Kidney (tissue), 22 donors: ENCODE measurements at places on chromosomes 6 and 20. TPM values are rescaled to one million over a fixed set of nuclear protein-coding genes. Genes with fewer than 3 reads are reported as not detected.

DNA sequence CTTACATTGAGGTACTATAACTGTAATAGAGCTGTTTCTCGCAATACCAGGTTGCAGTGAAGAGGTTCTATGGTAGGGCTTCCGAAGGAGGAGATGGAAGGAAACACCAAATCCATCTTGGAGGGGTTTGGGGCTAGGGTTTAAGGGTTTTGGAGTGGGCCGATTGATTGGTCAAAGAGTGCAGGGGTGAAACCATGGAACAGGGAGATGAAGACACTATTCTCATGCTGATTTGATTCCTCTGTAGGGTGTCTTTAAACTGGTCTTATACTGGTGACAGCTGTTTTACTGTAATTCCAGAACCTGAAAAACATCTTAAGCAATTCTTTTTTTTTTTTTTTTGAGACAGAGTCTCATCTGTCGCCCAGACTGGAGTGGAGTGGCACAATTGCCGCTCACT is 7.8 kb downstream of the SMIM13 start:
- no peaks in the 10 kb centered on the region for H3K36me3 ChIP-seq
- no peaks in the 10 kb centered on the region for H3K27me3 ChIP-seq
- DNase-seq: no peak
- H3K27ac ChIP-seq: no peak overlapping the region
- no peak overlapping the region for H3K4me3 ChIP-seq

DNA sequence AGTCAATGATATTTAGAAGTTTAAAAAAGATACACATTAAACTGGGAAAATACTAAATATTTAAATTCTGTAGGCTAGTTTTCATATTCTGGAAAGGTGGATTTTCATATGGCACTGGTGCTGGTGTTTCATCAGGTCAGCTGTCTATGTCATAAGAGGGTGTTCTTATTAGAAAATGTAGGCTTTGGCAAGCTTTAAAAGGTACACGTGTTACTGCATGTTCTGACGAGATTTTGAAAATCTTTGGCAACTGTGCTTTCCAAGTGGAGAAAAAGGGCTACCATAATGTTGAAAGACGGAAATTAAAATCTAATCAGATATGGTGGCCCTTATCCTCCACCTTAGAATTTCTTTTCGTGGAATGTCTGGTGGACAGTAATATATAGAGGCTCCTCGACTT is 30.0 kb downstream of the SLC22A3 start:
- H3K4me1 ChIP-seq: no peaks in the 10 kb centered on the region
- H3K36me3 ChIP-seq: no peaks in the 10 kb centered on the region
- no peak overlapping the region for H3K4me3 ChIP-seq
- H3K27ac ChIP-seq: no peak overlapping the region
- DNase-seq: no peak
- no peaks in the 10 kb centered on the region for H3K27me3 ChIP-seq

- no peak overlapping the region for H3K4me3 ChIP-seq
- no peaks in the 10 kb centered on the region for H3K27me3 ChIP-seq
Measured at GRCh38 chr20:37972256-37973058, 60.8 kb downstream of the TTI1 start.

GRCh38 chr20:53677447-53678314 is 84.0 kb upstream of the ZNF217 start:
- no peaks in the 10 kb centered on the region for H3K27me3 ChIP-seq
- H3K36me3 ChIP-seq: no peaks in the 10 kb centered on the region
- no peak for DNase-seq

DNA sequence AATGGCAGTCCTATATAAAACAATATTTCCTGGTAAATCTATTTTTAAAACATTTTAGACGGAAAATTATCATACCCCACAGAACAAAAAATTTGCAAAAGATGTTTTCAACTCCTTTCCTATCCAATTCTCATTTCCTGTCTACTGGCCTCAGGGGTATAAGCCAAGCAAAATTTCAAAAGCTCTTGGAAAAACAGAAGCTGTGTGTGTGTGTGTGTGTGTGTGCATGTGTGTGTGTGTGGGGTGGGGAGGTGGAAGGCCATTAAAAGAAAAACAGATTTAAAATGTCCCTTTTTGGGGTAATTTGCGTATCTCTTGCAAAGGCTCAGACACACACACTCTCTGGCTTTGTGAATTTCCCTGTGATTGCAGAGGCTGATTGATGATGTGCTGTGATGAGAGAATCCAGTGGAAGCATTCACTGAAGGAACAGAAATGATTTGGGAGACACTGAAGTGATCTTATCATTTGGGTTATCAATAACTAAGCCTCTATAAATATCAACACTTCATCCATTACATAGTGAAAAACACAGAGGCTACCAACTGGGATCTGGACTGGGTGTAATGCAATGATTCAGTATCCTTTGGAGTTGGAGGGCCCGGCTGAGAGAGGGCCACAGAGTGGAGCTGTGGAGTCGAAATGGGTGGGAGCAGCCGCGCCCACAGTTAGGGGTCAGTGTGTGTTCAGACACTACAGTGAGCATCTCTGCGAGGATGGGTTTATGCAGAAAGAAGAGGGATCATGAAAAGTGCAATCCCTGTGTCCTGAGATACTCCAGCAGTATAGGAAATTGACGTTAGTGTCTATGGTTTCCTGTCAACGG is 106.8 kb upstream of the PREP start:
- H3K4me3 ChIP-seq: no peak overlapping the region
- no peak overlapping the region for H3K27ac ChIP-seq
- H3K27me3 ChIP-seq: no peaks in the 10 kb centered on the region
- peak; percentile 30 for DNase-seq
- H3K36me3 ChIP-seq: no peaks in the 10 kb centered on the region
- no peaks in the 10 kb centered on the region for H3K4me1 ChIP-seq

DNA sequence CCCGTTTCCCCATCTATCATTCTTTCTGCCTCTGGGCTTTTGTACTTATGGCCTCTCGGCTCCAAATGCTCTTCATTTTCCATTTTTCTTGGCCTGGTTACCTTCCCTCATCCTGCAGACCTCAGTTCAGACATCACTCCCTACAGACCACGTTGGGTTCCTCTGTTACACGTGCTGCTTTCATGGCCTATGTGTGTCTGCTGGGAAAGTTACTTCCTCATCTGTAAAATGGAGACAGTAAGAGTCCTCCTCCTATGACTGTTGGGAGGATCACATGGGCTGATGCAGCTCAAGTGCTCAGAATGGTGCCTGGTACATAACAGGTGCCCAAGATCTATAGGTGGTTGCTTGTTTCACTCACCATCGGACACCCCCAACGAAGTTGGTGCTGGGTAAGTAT is 13.5 kb downstream of the KCNK17 start:
- peaks cover 6% of the 10 kb centered on the region for H3K4me1 ChIP-seq
- no peak overlapping the region for H3K27ac ChIP-seq
- H3K27me3 ChIP-seq: no peaks in the 10 kb centered on the region
- DNase-seq: no peak

DNA sequence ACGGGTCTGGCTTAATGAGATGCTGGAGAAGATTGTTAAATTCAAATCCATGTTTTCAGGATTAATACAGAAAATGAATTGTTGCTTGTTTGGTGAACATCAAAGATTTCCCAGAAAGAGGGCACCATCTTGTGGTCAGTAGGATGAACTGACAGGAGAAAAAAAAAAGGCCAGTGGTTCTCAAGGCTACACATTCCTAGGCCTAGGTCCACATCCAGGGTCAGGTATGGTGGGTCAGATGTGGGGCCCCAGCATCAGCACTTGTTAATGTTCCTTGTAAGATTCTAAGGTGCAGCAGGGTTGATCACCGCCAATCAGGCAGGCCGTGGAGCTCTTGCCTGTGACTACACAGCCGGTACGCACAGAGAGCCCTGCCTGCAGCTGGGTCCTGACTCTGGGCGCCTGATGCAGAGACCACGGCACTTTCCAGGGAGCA is 34.0 kb upstream of the FOXO3 start:
- no peaks in the 10 kb centered on the region for H3K36me3 ChIP-seq
- H3K4me1 ChIP-seq: no peaks in the 10 kb centered on the region
- no peak overlapping the region for H3K4me3 ChIP-seq
- DNase-seq: peak; percentile 27
- no peaks in the 10 kb centered on the region for H3K27me3 ChIP-seq

- peak; percentile 41 for DNase-seq
- no peaks in the 10 kb centered on the region for H3K27me3 ChIP-seq
- peaks cover 19% of the 10 kb centered on the region for H3K4me1 ChIP-seq
- no peak overlapping the region for H3K4me3 ChIP-seq
Measured at GRCh38 chr6:158006331-158006730, 24.7 kb downstream of the SYNJ2 start.

DNA sequence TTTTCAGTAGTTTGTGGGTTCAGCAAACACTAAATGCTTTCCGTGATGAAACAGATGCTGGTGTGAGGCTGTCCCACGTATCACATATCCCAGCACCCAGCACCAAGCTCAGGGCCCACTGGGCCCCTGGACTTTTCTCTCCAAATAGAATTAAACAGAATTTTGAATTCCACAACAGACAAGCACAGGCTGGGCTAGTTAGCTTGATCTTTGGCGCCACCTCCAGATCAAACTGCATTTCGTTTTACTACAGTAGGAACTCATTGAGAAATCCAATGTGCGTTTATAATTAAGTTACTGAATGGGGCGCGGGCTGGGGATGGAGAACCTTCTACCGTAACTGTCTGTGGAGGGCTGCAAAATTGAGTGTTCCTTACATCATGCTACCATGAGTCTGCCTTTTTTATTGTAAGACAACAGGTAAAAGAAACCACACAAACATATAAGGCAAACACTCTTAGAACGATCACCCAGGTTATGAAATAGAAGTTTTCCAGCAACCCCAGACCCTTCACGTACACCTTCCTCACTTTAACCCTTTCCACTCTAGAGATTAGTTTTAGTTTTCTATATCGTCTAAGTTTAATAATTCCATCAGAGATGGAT is 107.8 kb downstream of the ZFP64 start:
- H3K4me3 ChIP-seq: no peak overlapping the region
- no peaks in the 10 kb centered on the region for H3K36me3 ChIP-seq
- no peaks in the 10 kb centered on the region for H3K4me1 ChIP-seq
- H3K27ac ChIP-seq: no peak overlapping the region
- no peak for DNase-seq

DNA sequence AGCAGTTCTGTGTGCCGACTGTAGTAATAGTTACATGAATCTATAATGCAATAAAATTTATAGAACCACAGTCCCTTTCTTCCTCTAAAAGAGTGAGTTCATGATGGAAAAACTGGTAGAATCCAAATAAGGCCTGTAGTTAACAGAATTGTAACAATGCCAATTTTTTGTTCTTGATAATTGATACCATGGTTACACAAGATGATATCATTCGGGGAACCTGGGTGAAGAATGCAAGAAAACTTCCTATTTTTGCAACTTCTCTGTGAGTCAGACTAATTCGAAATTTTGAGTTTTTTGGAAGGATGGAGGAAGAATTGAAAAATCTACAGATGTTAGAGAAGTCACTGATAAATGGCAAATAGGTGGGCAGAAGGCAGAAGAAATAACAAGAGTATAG is 381.8 kb downstream of the CDKAL1 start:
- H3K36me3 ChIP-seq: no peaks in the 10 kb centered on the region
- H3K4me1 ChIP-seq: no peaks in the 10 kb centered on the region
- H3K4me3 ChIP-seq: no peak overlapping the region

DNA sequence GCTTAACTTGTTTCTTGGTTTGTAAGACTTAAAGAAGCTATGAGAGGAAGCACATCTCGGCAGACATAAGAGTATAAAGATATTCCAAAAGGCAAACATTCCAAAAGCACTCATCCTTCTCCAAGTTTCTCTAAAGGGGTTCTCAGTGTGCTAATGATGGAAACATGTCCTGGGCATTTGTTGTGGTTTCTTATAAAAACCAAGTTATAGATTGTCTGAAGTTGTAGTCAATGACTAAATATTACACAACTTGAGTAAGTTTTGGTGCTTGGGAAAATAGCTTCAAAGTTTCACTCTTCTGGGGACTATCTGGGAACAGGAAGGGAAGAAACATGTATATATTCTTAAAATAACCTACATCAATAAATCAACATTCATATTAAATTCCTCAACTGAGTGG is 128.3 kb upstream of the TBX18 start:
- no peak for DNase-seq
- no peaks in the 10 kb centered on the region for H3K4me1 ChIP-seq
- H3K36me3 ChIP-seq: no peaks in the 10 kb centered on the region

DNA sequence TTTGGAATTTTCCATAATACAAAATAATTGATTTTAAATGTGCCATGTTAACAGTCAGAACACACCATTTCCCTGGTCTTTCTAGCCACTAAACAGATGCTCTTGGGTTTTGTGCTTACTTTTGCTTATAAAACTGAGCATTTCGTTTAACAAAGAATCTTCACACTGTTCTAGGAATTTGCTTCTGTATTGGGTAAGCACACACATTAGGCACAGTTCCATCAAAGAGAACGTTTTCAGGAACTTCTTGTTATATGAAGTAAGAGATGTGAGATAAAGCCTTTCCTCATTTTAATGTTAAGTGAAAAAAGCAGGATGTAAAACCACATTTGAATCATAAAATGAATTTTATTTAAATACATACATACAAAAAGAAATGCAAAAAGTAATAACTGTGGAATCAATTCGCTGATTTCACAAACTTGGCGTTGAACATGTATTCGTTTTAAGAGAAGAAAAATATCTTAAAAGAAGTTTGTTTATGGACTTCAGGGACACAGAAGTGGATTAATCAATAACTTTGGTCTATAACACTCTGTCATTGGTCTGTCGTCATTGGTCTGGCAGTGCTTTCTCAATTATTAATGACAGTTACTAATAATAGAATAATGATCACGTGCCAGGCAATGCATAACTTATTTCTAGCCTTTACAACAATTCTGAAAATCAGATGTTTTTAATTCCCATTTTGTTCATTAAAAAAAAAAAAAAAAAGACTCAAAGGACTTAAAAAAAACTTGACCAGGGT is 199.9 kb upstream of the PRDM1 start:
- no peaks in the 10 kb centered on the region for H3K36me3 ChIP-seq
- H3K4me1 ChIP-seq: no peaks in the 10 kb centered on the region
- no peak overlapping the region for H3K27ac ChIP-seq
- H3K4me3 ChIP-seq: no peak overlapping the region
- H3K27me3 ChIP-seq: no peaks in the 10 kb centered on the region

- no peak overlapping the region for H3K27ac ChIP-seq
- H3K4me1 ChIP-seq: no peaks in the 10 kb centered on the region
Measured at GRCh38 chr20:36490191-36490590, 51.1 kb upstream of the MYL9 start.

DNA sequence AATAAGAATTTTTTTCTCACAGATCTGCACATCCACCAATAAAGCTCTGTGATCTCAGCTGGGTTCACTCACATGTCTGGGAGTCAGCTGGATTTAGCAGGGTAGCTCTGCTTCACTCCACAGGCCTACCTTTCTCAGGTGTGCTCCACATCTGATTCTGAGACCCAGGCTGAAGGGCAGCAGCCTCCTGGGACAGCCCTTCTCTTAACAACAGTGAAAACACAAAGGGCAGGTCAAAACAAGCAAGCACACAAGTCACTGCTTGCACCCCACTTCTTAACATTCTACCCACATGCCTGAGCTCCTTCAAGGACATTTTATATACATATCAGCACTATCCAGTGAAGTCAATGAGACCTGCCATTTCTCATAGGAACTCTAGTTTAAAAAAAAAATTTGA is 96.0 kb upstream of the MAP3K4 start:
- H3K36me3 ChIP-seq: no peaks in the 10 kb centered on the region
- H3K27ac ChIP-seq: no peak overlapping the region
- H3K4me1 ChIP-seq: no peaks in the 10 kb centered on the region
- no peak for DNase-seq
- H3K4me3 ChIP-seq: no peak overlapping the region
- H3K27me3 ChIP-seq: no peaks in the 10 kb centered on the region

GRCh38 chr6:52523378-52524142 is 53.3 kb downstream of the TRAM2 start:
- H3K4me1 ChIP-seq: no peaks in the 10 kb centered on the region
- no peaks in the 10 kb centered on the region for H3K36me3 ChIP-seq
- no peak overlapping the region for H3K4me3 ChIP-seq

The DEF6 gene
- 16.3 TPM for total RNA-seq

The FAM209B gene
- total RNA-seq: not detected
